ENCODE measurements at places on chromosomes 7 and 10. TPM values are rescaled to one million over a fixed set of nuclear protein-coding genes. Genes with fewer than 3 reads are reported as not detected.

DNA sequence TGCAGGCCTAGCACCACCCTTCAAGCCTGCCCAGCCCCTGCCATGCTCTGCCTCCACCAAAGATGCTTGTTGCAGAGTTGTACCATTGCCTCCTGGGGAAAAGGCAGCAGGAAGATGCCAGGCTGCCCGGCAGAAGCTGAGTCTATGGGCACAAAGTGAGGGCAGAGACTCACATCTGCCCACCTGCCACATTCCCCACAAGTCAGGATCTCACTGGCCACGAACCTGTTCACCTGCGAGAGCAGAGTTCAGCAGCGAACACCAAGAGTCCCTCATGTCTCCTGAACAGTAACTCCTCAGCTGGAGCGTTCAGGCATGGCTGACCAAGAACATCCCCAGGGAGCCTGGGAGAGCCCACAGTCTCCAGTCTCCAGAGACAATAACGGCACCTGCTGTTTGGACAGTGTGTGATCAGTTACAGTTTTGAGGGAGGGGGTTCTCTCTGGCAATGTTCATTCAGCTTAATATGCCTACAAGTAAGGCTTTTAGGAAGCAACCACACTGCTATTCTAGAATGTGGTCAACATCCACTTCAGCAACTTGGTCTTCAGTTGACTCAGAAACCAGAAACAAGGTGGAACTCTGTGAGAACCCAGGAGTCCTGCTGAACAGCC, 78.5 kb downstream of the GRID1 start:
- no peak for DNase-seq

GRCh38 chr7:50210706-50211115, 93.8 kb upstream of the IKZF1 start:
- no peak for DNase-seq

GRCh38 chr10:94546049-94546900, 687 bp downstream of the HELLS start:
- DNase-seq = peak; percentile 9

SFRP4 gene
- not detected for total RNA-seq

COL13A1 gene
- total RNA-seq = 0.11 TPM

- DNase-seq = no peak
Measured at GRCh38 chr10:129184196-129184595, 282.8 kb upstream of the MGMT start.

GRCh38 chr10:77741746-77742145, 104.1 kb upstream of the KCNMA1 start:
- DNase-seq = no peak

GRCh38 chr7:139245401-139245800, 14.4 kb downstream of the UBN2 start:
- DNase-seq = no peak

GRCh38 chr10:88920986-88921593, 31.5 kb downstream of the ACTA2 start:
- DNase-seq = peak; percentile 73

DNA sequence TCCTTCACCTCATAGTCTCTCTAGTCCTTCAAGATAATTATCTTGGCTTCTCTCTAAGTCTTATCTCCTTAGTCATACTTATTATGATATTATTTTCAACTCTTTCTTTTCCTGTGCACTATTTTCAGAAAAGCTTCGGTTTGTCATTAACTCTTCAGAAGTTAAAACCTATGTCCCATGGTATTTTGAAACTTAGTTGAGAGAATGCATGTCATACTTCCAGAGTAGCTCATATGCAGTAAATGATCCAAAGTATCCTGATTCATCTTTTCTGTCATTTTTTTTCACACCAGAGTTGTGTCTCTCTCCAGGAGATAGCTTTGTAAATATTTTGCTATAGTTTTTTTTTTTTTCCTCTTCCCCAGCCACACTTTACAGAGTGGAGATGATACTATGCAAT, 1008.6 kb downstream of the NRG3 start:
- DNase-seq = no peak

C7orf57 gene
- total RNA-seq = 0.79 TPM

GRCh38 chr10:126496771-126497545, 108.7 kb upstream of the ADAM12 start:
- no peak for DNase-seq

FKBP6 gene
- not detected for total RNA-seq

GRCh38 chr10:51619365-51619764, 80.0 kb downstream of the CSTF2T start:
- no peak for DNase-seq

DNA sequence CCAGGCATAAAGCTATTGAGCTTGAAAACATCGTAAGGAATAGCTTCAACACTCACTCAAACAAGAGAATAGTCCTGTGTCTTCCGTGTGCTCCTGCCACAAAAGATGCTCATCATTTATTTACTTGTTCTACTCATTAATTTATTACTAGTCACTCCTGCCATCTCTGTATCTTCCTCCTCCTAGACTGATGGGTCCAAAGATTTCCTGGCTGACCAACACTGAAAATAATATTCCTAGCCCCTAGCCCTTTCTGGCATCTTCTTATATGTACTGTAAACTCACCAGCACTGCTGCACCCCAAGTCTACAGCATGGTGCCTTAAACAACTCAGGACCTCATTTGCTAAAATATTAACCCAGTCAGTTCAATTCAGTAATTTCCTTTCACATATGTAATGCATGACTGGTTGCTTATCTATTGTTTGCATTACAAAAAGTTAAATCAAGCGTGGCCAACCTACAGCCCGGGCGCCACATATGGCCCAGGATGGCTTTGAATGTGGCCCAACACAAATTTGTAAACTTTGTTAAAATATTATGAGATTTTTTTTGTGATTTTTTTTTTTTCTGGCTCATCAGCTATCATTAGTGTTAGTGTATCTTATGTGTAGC, 86.7 kb upstream of the GSDME start:
- DNase-seq = no peak

DNA sequence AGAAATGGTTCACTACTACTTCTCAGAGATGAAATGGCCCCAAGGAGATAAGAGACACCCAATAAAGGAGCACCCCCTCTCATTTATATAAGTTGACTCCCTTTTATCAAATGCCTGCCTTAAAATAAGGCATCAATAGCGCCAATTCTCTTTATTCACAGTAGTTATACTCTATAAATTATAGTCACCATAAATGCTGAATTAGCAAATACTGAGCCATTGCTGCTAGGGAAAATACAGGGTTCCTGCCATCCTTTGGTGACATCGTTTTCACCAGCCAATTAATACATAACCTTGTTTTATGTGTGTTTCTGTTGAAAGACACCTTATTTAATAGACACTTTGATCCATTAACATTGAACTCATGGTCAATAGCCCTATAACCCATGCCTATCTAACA, 28.6 kb downstream of the DCLRE1C start:
- DNase-seq = no peak

All from SK-MEL-5 (cell line).